ENCODE measurements at places on chromosomes 1 and 21.

- no peak for DNase-seq
Observed at GRCh38 chr1:150282558-150282958, 204 bp downstream of the CIART start.

DNA sequence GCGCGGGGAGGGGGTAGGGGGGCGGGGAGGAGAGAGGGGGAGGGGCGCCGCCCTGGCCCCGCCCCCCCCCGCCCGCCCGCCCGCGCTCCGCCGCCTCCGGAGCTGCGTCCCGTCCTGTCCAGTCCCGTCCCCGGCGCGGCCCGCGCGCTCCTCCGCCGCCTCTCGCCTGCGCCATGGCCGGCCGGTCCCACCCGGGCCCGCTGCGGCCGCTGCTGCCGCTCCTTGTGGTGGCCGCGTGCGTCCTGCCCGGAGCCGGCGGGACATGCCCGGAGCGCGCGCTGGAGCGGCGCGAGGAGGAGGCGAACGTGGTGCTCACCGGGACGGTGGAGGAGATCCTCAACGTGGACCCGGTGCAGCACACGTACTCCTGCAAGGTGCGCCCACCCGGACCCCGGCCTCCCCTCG, at the start of gene AGRN:
Gene AGRN, plus strand, starts transcription at position 121 of the 405 bp plus-strand sequence. Its CDS starts 53 bp downstream, at position 174.
- no peak for DNase-seq

- DNase-seq: no peak
Observed at GRCh38 chr1:219322766-219323165, 149.1 kb downstream of the LYPLAL1 start.

DNA sequence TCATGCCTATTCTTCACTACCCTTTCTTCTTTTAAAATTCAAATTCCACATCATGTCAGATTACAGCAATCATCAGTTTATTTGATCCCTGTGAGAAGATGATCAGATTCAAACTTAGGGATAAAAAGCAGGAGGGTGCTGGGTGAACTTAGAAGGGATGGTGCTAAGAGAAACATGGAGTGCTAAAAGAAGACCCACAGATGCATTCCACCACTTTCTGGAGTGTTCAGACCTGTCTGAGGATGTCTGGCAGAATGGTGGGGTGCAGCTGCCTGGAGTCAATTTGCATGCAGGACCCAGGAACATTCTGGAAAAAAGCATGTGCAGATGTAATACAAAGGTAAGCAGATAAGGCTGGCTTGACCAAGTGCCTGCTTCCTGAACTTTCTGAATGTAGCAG, 372.9 kb upstream of the RUNX1 start:
- no peak for DNase-seq

DNA sequence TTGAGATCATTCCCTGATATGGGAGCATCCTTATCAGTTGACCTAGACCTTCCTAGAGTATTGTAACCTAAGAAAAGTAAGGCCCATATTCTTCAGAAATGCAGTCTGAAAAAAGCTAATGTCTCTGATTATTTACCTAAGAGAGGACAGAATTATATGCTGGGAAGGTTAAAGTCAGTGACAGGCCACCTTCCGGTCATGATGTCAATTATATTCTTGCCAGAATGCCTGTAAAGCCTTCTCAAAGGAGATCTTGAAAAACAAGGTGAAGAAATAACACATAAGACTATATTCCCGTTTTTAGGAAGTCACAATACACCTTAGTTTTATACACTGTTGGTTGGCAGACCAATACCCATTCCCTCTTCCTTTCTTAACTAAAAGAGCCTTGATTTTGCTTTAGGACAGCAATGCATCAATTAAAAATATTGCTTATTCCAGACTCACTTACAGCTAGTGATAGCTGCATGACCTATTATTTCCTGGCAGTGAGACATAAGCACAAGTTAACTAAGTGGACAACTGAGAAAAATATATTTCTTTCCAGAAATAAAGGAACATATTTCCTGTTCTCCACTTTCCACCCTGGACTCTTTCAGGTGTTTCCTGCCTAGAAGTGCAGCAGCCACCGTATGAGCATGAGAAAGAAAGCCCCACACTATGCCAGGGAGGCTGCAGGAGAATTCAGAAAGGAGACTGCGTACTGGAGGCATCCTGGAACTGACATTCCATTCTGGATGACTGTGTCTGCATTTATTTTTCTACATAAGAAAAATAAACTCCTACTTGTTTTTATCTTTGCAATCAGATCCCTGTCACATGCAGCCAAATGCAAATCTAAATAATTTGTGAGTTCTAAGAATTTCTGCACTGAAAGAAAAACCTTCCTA, 332.9 kb upstream of the PTBP2 start:
- peak; percentile 31 for DNase-seq

GRCh38 chr1:3918966-3919611, 19.0 kb upstream of the C1orf174 start:
- DNase-seq: no peak

DNA sequence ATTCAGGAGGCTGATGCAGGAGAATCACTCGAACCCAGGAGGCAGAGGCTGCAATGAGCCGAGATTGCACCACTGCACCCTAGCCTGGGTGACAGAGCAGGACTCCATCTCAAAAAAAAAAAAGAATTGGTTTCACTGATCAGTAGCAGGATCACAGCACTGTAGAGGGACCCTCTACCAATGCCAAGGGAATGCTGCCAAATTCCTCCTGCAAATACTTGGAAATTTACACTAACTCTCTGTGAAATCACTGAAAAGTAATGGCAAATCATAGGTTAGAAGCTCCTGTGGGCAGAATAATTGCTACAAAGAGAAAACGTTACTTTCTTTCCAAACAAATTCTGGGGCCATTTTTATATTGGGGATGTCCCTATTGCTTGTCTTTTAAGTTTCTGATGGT, 6.7 kb upstream of the GPR25 start:
- DNase-seq: no peak

- no peak for DNase-seq
Observed at GRCh38 chr1:160641323-160642280, 5.2 kb downstream of the SLAMF1 start.

DNA sequence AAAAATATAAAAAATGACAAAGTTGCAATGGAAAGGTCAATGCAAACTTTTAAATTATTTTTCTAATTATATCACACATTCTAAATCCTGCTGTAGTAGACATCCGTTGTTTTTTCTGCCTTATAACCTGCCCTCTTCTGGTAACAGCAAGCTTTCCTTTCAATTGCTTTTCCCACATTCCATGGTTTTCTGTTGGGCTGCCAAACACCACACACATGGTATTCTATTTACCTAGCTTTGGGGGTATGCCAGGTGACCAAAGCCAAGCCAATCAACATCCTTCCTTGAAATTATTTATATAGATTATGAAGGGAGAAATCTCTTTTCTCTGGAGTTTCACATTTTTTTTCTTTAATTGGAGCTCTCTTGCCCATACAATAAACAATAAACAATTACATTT, 3.4 kb upstream of the LAMC1 start:
- DNase-seq: no peak

- DNase-seq: no peak
Observed at GRCh38 chr1:167776151-167776550, 54.4 kb downstream of the MPZL1 start.

- DNase-seq: no peak
Observed at GRCh38 chr1:198888379-198888943, 249.6 kb downstream of the PTPRC start.

- no peak for DNase-seq
Observed at GRCh38 chr1:6497215-6497866, 5.9 kb upstream of the PLEKHG5 start.

DNA sequence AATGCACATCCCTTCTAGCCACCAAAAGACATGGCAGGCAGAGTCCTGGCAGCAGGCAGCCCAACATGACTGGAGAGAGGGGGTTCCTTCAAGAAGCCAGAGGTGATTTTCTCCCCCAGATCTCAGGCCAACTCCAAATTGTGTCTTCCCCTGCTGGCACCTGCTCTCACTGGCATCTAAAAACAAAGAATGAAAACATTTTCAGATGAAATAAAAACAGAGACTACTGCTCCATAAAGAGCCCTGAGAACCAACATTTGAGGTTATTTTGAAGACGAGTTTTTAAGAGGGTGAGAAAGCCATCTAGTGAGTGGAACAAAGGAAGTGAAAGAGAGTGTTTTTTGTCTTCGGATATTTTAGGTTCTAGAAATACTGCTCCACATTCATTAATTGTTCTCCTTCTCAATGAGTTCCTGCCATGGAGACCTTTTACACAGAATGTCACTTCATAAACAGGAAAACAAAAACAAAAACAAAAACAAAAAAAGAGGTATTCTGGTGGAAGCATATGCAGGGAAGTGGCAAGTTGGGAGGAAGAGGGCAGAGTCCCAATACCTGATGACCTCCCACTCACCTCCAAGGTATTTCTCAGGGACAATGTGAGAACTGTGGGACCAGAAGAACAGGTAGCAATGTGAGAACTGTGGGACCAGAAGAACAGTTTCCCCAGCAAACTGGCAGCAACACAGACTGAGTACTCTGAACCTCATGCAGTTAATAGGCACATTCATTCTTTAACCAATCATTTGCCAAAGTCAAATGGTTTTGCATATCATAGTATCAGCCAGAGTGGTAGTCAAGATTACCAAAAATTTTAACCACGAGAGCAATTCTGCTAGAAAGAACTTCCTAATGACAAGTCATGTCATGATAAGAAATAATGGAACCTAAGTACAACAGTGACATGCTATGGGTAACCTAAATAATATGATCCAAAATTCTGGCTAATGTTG, 50.0 kb downstream of the KIAA0319L start:
- DNase-seq: no peak

DNA sequence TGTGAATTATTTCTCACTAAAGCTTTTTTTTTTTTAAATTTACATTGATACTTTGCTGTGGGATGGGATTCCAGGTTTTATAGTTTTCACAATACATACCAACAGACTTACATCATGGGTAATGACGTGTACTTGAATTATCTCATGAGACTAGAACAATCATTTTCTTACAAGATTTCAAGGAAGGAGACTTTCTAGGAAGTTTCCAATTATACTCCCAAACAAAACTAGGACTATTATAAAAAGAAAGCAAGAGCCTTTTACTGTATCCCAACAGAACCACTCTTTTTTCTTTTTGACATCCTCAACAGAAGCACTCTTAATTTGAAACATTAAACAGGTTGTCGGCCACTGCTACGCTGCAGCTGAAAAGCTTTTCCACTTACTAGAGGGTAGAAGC, 48.7 kb downstream of the TESK2 start:
- peak; percentile 30 for DNase-seq

DNA sequence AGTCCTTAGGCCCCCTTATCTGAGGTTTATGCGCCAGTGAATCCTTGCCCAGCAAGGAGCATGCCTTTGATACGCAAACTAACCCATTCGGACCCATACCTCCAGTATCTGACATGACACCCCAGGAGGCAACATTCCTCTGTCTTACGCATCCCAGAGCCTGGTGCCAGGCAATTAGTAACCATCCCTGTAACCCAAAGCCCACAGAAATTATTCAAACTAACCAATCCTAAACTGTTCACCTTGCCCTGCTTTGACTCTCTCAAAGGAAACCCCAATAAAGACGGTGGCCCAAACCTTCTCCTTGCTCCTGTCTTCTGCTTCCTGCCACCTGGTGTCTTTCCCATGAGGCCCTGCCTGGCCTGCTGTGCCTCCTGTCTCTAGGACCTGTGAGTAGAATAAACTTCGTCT, 36.4 kb downstream of the ZNF496 start:
- no peak for DNase-seq

DNA sequence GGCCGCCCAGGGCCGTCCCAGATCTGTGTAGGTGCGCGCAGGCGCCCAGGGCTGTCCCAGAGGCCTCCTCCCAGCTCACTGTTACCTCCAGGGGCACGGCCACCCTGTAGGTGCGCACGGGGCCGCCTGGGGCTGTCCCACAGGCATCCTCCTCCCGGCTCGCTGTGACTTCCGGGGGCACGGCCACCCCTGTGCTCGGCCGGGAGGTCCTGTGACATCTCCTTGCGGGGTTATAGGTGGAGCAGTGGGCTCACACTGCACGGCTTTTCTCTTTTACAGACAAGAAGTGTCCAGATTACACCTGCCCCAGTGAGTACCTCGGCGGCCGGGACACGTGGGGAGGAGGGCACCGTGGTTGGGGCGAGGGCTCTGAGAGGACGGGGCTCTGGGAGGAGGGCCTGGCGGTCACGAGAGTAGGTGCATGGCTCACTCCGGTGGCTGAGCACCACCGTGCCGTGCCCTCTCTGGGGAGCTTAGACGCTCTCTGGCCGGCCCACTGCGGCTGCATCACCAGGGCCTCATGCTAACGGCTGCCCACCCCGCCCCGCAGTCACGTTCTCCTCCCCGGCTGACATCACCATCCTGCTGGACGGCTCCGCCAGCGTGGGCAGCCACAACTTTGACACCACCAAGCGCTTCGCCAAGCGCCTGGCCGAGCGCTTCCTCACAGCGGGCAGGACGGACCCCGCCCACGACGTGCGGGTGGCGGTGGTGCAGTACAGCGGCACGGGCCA, 21.4 kb downstream of the COL6A1 start:
- no peak for DNase-seq

DNA sequence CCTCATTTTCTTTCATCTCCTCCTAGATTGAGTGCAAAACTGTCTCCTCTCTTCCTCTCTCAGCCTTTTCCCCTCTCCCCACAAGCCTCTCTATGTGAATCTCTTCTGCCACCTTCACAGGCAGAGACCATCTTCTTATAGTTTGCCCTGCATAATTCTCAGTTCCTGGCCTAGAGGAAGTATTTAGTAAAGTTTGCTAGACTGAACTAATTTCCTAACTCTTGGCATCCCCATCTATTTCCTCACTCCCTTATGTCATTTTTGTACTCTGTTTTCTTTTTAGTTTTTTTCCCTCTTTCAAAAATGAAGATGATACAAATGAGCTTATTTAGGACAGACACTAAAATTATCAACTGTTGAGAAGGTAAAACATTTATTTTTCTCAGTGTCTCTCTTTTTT, 66.0 kb downstream of the XCL2 start:
- DNase-seq: no peak

GRCh38 chr1:235317168-235317567, 10.8 kb downstream of the ARID4B start:
- DNase-seq: no peak

DNA sequence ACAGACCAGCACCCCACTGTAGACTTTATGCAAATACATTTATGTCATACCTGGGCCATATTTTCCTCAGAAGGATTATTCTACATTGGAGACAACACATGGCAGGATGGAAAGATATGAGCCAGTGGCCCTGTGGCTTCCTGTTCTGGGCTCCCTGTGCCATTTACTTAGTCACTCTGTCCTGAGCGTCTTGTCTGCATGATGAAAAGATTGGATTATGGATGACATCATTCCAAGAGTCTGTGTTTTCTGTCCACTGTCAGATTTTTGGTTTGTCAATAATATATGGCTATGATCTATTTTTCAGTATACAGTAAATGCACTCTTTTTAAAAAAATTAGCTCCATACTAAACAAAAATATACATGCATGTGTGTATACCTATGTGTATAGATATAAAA, 30.8 kb downstream of the IGSF5 start:
- DNase-seq: no peak

Data from skeletal muscle cell (primary cell).